ENCODE measurements at places on chromosomes 16 and 17.

GRCh38 chr16:89187032-89187769 lies 13.1 kb downstream of the SLC22A31 start:
- no peak overlapping the region for H3K4me3 ChIP-seq
- H3K4me1 ChIP-seq = no peaks in the 10 kb centered on the region
- no peaks in the 10 kb centered on the region for H3K36me3 ChIP-seq
- peak overlapping the region; percentile 93 for H3K27ac ChIP-seq

DNA sequence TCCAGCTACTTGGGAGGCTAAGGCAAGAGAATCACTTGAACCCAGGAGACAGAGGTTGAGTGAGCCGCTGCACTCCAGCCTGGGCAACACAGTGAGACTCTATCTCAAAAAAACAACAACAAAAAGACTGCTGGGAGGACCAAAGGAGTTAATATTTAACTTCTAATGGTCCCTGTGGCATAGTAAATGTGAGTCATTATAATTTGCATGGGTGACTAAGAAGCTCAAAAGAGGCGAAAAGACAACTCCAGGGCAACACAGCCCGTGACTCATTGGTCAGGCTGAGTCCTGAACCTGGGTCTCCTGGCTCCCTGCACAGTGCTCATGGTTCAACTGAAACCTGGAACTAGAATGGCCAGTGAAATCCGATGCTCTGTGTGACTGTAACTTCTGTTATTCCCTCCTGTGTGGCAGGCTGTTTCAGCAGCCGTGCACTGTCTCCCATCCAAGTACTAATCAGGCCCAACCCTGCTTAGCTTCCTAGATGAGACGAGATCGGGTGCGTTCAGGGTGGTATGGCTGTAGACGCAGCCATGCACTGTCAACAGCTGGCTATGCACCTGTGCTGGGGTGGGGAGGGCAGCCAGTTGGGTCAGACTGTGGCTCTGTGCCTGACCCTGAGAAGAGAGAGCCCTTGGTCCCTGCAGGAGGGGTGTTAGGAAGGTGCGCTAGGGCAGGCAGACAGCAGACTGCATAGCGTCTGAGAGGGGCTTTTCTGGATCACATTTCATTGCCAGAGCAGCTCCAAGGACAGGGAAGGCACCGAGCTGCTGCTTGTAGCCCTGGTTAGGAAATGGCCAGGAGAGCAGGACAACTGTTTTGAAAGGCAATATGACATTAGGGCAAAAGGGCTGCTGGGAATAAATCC lies 14.5 kb upstream of the GPRC5C start:
- H3K27ac ChIP-seq = peak overlapping the region; percentile 54
- H3K27me3 ChIP-seq = no peaks in the 10 kb centered on the region
- no peak overlapping the region for H3K4me3 ChIP-seq
- H3K4me1 ChIP-seq = peaks cover 21% of the 10 kb centered on the region
- no peak for DNase-seq

DNA sequence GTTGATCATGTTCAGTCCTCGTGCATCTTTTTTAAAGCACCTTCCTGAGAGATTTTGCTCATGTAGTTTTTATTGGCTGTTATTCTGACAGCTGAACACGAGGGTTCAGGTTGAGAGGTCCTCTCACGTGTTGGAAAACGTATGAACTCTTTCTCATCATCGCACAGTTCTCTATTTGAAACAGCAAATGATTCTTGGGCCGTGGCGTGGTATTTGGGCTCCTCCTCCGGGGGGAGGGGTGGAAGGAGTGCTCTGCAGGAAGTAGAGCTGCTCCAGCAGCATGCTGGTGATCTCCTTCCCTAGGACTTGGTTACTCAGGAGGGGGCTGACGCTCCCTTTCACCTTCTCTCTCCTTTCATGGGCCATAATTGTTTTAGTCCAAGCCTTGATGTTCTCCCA lies 70.4 kb downstream of the KSR1 start:
- no peaks in the 10 kb centered on the region for H3K27me3 ChIP-seq
- no peaks in the 10 kb centered on the region for H3K36me3 ChIP-seq
- no peak for DNase-seq
- H3K27ac ChIP-seq = peak overlapping the region; percentile 88
- H3K4me1 ChIP-seq = peaks cover 50% of the 10 kb centered on the region

- peaks cover 12% of the 10 kb centered on the region for H3K27me3 ChIP-seq
- peaks cover 21% of the 10 kb centered on the region for H3K4me1 ChIP-seq
- DNase-seq = no peak
- H3K4me3 ChIP-seq = no peak overlapping the region
- H3K36me3 ChIP-seq = no peaks in the 10 kb centered on the region
These were observed 82.1 kb downstream of the GAS7 start for GRCh38 chr17:10116267-10116666.

- H3K4me1 ChIP-seq = no peaks in the 10 kb centered on the region
- no peaks in the 10 kb centered on the region for H3K27me3 ChIP-seq
- H3K36me3 ChIP-seq = peaks cover 10% of the 10 kb centered on the region
- H3K27ac ChIP-seq = no peak overlapping the region
- no peak for DNase-seq
- H3K4me3 ChIP-seq = no peak overlapping the region
These were observed 22.9 kb downstream of the CDK12 start for GRCh38 chr17:39484178-39484577.

DNA sequence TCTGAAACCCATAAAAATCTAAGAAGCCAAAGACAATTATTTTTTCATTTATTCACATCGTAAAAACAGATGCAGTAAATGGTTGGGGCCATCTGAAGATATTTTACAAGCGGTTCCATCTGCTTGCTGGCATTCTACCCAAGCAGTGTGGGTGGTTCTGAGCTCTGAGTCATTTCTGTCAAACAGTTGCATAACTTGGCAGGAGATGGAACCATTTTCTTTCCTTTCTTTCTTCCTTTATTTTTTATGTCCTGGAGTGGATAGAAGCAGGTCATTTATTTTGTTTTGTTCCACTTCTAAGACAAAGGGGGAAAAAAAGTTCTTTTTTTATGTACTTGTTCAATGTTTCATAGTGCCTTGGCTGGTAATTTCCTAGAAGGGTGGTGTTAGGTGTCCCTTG lies 1151.9 kb upstream of the GOT2 start:
- DNase-seq = no peak
- H3K36me3 ChIP-seq = no peaks in the 10 kb centered on the region
- H3K27me3 ChIP-seq = no peaks in the 10 kb centered on the region
- no peak overlapping the region for H3K4me3 ChIP-seq
- peaks cover 4% of the 10 kb centered on the region for H3K4me1 ChIP-seq

DNA sequence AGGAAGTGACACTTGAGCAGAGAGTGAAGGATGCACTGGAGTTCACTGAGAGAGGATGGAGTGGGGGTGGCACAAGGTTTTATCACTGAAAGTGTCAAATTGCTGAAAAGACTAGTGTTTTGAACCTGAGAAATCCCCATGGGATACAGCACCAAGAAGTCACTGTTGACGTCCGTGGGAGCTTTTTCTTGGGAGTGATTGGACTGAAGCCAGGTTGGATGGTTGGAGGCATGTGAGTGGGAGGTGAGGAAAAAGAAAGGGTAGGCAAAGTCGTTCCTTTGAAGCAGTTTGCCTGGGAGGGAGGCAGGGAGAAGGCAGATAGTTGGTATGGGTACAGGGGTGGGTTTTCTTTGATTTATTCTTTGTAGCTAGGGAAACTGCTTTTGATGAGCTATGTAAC lies 39.9 kb upstream of the SDK2 start:
- H3K36me3 ChIP-seq = peaks cover 3% of the 10 kb centered on the region
- no peak for DNase-seq
- H3K27me3 ChIP-seq = peaks cover 30% of the 10 kb centered on the region
- H3K4me3 ChIP-seq = no peak overlapping the region

GRCh38 chr17:28911411-28912045 lies 8.6 kb upstream of the DHRS13 start:
- no peaks in the 10 kb centered on the region for H3K27me3 ChIP-seq
- H3K4me1 ChIP-seq = no peaks in the 10 kb centered on the region
- DNase-seq = no peak
- peaks cover 39% of the 10 kb centered on the region for H3K36me3 ChIP-seq
- no peak overlapping the region for H3K27ac ChIP-seq

DNA sequence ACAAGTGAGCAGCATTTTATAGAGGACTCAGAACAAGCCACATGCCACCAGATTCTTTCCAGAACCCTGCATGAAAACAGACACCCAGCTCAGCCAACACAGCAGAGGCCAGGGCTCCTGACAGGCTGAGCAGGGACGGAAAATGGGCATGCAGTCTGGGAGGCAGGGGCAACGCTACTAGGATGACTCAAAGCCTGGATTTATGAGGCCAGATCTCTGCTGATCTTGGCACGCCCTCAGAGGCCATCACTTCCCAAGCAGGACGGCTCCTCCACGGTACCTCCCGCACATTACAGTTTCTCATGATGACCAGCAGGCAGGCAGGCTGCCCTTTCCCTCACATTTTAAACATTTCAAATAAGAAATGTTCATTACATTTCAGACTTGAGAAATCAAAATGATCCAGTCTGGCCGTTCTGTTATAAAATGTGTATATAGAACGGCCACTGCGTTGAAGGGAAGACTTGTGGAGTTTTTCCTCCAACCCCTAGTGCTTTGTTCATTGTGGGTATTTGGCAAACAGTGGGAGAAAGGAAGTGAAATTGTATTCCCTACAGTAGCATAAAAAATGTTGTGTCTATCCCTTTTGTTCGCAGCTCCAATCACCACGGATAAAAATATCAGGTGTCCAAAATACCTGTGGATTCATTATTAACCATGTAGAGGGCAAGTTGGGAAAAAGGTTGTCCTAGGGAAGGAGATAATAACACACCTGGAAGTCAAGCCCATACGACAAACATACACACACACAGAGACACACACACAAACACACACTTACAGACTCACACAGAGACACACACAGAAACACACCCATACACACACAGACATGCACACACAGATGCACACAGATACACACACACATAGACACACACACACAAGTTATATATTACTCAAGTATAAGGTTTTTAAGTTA lies 64.8 kb upstream of the ADAMTS18 start:
- H3K36me3 ChIP-seq = no peaks in the 10 kb centered on the region
- peaks cover 7% of the 10 kb centered on the region for H3K4me1 ChIP-seq
- no peak overlapping the region for H3K27ac ChIP-seq
- DNase-seq = no peak
- H3K4me3 ChIP-seq = no peak overlapping the region
- H3K27me3 ChIP-seq = peaks cover 7% of the 10 kb centered on the region

DNA sequence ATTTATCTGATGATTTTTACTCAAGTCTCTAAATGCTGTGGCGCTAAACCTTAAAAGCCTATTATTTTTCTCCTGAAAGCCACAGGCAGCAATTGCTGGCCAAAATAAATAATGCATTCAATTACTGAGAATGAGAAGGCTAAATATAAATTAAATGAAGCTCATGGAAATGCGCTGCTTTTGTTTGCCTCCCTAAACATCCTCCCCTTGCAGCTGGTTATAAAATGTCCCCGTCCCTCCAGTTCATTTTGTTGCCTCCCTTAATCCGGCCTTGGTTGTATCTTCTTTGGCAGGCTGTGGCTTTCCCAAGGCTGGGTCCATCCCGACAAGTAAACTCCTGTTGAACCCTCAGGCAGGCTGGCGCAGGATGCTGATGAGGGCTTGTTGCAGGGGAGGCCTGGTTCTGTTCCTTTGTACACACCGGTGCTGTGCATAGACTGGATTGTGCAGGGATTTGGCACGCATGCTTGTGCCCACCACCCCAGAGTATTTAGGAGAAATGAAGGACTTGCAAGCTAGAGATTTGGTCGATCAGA lies 62.7 kb downstream of the KNOP1 start:
- no peaks in the 10 kb centered on the region for H3K27me3 ChIP-seq
- DNase-seq = no peak
- H3K27ac ChIP-seq = peak overlapping the region; percentile 51

DNA sequence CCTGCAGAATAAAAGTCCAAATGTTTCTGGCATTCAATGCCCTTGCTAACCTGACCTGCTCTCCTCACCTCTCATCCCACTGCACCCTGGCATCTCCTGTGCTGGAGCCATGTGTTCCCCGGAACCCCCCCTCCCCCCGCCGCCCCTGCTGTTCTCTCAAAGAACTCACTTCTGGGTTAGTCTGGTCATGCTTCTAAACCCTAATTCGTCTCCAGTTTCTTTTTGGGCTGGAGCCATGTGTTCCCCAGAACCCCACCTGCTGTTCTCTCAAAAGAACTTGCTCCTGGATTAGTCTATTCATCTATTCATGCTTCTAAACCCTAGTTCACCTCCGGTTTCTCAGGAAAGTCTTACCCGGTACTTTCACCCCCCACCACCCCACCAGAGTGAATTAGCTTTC lies 808 bp upstream of the ALOX15 start:
- H3K4me1 ChIP-seq = peaks cover 13% of the 10 kb centered on the region
- H3K27me3 ChIP-seq = peaks cover 76% of the 10 kb centered on the region
- no peak overlapping the region for H3K27ac ChIP-seq

GRCh38 chr17:51948128-51948527 lies 210.4 kb downstream of the CA10 start:
- H3K4me1 ChIP-seq = peaks cover 15% of the 10 kb centered on the region
- H3K36me3 ChIP-seq = no peaks in the 10 kb centered on the region
- peaks cover 6% of the 10 kb centered on the region for H3K27me3 ChIP-seq
- H3K27ac ChIP-seq = no peak overlapping the region
- no peak overlapping the region for H3K4me3 ChIP-seq

Data from progenitor cell of endocrine pancreas (in vitro differentiated cells).